ENCODE measurements at places on chromosomes 5 and 9. TPM values are rescaled to one million over a fixed set of nuclear protein-coding genes. Genes with fewer than 3 reads are reported as not detected.

Gene PCDHA1
- total RNA-seq, result not detected

Gene DNAH5
- total RNA-seq, result 0.67 TPM

Gene ANKRA2
- 12.3 TPM for total RNA-seq

Gene FOXD1
- total RNA-seq, result 18.3 TPM

All from bronchus fibroblast of lung (primary cell).